Chondrocyte (in vitro differentiated cells): ENCODE measurements at places on chromosomes 12 and 14. TPM values are rescaled to one million over a fixed set of nuclear protein-coding genes. Genes with fewer than 3 reads are reported as not detected.

Gene SLC8A3
- total RNA-seq = 0.12 to 0.21 TPM (median 0.17 TPM) in 3 replicates

Gene PLEK2
- not detected in 3 replicates for total RNA-seq

Gene EPYC
- not detected in 3 replicates for total RNA-seq

Gene DEPDC4
- total RNA-seq = 0.44 to 1.6 TPM (median 0.57 TPM) in 3 replicates

Gene VASH1
- total RNA-seq = 26.0 to 41.8 TPM (median 29.7 TPM) in 3 replicates

Gene MYL2
- not detected in 3 replicates for total RNA-seq

Gene FOXM1
- total RNA-seq = 13.1 to 17.6 TPM (median 15.2 TPM) in 3 replicates

Gene CTSG
- not detected in 3 replicates for total RNA-seq

Gene SLC17A8
- total RNA-seq = not detected in 3 replicates

Gene TMTC2
- total RNA-seq = 1.4 to 8.9 TPM (median 1.9 TPM) in 3 replicates

Gene SERPINA9
- not detected in 3 replicates for total RNA-seq

Gene GPX2
- not detected in 3 replicates for total RNA-seq

Gene RD3L
- total RNA-seq = not detected in 3 replicates

Gene SYT10
- not detected in 3 replicates for total RNA-seq

Gene TAS2R31
- 1.1 to 3.8 TPM (median 1.7 TPM) in 3 replicates for total RNA-seq

Gene DPF3
- 1.1 to 2.3 TPM (median 1.1 TPM) in 3 replicates for total RNA-seq

Gene TPH2
- not detected in 3 replicates for total RNA-seq

Gene PRB3
- not detected in 3 replicates for total RNA-seq

Gene GCN1
- 92.3 to 137 TPM (median 97.5 TPM) in 3 replicates for total RNA-seq

Gene NKX2-1
- total RNA-seq = not detected in 3 replicates

Gene NID2
- 49.4 to 67.8 TPM (median 51.6 TPM) in 3 replicates for total RNA-seq

Gene POTEM
- total RNA-seq = not detected in 3 replicates

Gene PRH1
- total RNA-seq = 7.2 to 13.6 TPM (median 12.1 TPM) in 3 replicates

Gene KRT71
- total RNA-seq = not detected in 3 replicates

Gene CYP27B1
- 2.1 to 3.2 TPM (median 2.3 TPM) in 3 replicates for total RNA-seq

Gene NXPH4
- total RNA-seq = 75.4 to 85.4 TPM (median 82.8 TPM) in 3 replicates

Gene TBX3
- 0.53 to 2.9 TPM (median 2.5 TPM) in 3 replicates for total RNA-seq

Gene RTL1
- total RNA-seq = 0.02 TPM in 1 of 3 replicates, not detected in the others

Gene SP7
- total RNA-seq = not detected in 3 replicates

Gene GPR84
- not detected in 3 replicates for total RNA-seq

Gene TOMM20L
- total RNA-seq = not detected in 3 replicates

Gene MYF6
- not detected in 3 replicates for total RNA-seq

Gene MDGA2
- total RNA-seq = 0.17 to 0.65 TPM in 2 of 3 replicates, not detected in the other
